ENCODE measurements at places on chromosomes 11 and 22.

DNA sequence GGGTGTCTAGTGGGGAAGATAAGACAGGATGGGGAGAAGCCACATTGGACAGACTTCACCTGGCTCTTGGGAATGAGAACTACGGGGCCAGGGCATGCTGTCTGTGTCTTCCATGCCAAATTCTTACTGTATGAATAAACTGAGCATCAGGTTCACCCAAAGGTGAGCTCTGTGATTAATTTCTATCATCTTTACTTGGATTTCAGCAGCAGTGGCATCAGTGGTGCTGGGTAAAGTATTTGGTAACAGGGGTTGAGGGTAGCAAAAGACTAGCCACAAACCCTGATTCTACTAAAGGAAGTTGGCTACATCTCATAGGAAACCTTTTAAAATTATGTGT, 38.8 kb downstream of the IRAG1 start:
- DNase-seq: no peak

DNA sequence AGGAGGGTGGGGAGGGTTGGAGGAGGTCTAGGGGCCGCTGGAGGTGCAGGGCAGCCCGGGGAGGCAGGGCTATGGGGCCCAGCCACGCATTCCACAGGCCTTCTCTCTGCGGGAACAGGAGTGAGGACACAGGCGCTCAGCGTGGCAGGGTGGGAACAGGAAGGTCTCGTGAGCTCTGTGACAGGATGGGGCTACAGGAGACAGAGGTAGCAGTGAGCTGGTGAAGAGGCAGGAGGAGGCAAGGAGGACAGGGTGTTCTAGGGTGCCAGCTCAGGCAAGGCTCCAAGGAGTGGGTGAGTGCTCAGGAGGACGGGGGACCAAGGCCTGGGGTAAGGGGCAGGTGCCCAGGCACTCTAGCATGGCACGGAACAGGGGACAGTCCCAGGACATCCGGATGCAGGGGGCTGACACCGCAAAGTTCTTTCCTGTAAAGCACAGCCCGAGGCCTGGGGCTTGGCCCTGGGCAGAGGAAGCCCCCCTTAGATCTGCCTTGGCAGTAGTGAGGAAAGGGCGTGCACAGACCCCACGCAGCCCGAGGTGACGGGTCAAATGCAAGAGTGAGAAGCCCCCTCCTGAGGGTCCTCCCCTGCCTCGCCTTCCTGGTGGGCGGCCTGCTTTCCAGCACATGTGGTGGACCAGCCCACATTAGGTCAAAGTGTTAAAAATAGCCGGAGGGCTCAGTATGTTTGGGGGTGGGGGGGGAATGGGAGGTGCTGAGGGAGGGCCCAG, 4.7 kb upstream of the NEAT1 start:
- no peak for DNase-seq

DNA sequence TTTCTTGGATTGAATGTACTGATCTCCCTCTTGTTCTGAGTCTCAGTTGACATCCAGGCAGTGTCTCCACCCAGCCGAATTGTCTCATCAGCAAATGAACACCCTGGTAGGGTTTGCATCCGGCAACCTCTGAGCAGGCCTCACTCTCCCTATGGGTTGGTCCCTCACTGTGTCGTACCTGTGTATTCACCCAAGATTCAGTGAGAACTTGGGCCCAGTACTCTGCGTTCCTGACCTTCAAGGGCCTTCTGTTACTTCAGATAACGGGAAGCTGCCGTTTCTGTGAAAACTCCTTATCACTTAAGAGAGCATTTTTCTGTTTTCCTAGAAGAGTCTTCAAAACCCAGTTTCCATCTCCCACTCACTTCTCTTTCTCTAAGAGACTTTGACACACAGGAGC, 915.6 kb downstream of the TBC1D22A start:
- DNase-seq: no peak

DNA sequence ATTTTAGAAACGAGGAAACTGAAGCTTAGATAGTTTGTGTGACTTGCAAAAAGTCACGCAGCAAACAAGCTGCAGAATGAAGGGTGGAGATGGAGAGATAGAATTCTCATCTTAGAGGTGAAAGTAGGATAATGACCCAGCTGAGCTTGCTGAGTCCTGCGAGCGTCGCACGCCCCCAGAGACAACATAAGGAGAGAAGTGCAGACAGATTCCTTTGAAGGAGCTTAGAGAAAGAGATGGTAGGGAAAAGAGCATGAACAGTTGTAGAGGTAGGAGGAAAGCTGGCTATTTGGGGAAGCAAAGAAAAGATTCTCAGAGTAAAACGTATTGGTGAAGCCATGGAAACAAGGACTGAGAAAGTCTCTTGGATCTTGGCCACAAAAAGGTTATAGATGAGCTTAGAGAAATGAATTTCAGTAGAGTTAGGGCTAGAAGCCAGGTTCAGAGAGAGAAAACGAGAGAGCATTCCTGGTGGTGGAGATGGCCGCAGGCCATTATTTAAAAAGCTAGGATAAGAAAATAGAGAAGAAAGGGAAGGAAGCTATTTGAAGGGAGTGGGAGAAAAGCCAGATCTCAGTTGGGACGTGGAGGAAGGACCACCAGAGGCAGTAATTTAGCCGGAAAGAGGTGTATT, 44.8 kb downstream of the FAM83F start:
- no peak for DNase-seq

DNA sequence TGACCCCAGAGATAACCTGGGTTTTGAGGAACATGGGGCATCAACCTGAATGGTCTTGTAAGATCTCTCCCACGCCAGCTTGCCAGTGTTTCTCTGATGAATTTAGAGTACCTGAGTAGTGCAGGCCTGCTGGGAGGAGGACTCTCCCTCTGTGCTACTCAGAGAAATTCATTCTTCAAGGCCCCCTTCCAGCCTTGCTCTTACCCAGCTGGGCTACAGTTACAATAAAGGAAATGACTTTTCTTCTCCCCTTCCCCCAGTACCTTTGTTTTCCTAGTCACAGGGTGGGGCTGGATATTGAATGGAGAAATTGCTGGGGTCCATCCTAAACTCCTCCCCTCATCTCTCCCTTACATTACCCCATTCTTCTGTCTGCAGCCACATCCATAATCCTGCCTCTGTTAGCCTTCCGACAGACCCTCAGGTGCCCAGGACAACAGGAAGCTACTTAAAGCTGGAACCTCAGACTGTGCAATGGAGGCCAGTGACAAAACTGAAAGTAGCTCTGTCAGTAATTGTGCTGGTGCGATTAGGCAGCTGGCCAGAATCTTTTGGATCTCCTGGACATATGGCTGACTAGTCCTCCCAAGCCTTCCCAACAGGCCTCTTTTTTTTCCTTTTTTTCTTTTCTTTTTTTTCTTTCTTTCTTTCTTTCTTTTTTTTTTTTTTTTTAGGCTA, 17.4 kb downstream of the LIMK2 start:
- DNase-seq: no peak

GRCh38 chr11:5092821-5093585, 23.6 kb downstream of the OR52E1 start:
- DNase-seq: no peak

GRCh38 chr22:37008365-37008764, 10.9 kb downstream of the TST start:
- DNase-seq: no peak

DNA sequence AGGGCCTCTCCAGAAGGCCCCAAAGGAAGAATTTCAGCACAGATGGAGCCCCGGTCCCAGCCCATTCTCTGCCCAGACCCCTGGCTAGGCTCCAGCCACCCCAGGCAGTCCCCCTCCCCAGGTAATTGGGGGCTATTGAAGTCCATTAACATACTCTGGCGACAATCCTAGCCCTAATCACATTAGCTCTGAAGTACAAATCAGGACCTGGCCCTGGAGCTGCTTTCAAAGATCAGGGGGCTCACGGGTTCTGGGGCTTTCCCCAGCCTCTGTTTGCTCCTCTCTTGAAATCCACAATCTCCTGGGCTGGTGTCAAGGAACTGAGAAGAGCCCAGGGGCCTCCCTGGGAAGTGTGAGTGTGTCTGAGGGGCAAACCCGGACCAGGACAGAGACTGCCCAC, 22.3 kb downstream of the FGF4 start:
- DNase-seq: no peak

- DNase-seq: peak; percentile 86
Observed at GRCh38 chr22:30286813-30287647, 2.3 kb downstream of the CASTOR1 start.

DNA sequence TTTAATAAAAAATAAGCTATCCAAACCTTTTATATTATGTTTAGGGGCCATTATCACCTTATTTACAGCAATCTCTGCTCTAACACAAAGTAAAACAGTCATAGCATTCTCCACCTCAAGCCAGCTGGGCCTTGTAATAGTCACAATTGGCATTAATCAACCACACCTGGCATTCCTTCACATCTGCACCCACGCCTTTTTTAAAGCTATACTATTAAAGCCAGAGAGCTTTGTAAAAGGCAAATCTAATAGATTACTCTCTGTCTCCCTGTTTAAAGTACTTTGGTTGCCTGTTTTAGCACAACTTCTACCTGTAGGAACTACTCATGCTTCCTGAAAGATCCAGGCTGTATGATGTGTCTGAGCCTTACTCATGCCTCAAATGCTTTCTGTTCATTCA, 113.1 kb downstream of the CSNK2A3 start:
- DNase-seq: no peak

- peak; percentile 48 for DNase-seq
Observed at GRCh38 chr11:126282361-126282735, 545 bp upstream of the TIRAP start.

DNA sequence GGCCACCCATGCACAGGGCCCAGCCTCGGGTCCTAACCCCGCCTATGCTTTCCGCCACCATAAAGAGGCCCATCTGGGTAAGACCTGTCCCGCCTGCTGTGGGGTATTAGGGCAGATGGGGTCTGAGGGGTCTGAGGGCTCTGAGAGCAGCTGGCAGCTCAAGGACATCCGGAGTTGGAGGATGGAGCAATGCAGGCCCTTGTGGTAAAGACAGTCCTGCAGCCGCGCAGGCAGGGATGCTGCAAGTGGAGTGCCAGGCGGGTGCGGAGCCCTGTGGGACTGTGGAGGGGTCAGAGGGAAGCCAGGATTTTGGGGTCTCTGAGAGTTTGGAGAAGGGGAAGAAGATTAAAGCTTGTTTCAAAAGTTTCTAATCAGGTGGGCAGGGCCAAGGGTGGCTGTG, 81.3 kb upstream of the PITPNB start:
- no peak for DNase-seq

DNA sequence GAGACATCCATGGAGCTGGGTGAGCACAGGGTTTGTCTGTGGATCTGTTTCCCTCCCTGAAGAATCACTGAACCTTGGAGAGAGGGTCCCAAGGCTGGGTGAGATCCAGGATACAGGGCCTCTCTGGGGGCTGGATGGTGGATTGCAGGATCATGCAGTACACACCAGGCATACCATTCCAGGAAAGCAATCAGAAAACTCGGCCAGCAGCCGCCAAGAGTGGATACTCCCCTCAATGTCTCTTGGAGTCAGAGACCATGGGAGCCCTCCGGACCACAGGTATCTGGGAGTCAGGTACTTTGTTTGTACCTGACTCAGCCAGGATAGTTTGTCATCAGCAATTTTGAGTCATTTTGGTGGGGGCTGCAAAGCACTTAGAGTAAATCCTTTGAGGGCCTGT, 14.6 kb upstream of the SYT13 start:
- DNase-seq: no peak

DNA sequence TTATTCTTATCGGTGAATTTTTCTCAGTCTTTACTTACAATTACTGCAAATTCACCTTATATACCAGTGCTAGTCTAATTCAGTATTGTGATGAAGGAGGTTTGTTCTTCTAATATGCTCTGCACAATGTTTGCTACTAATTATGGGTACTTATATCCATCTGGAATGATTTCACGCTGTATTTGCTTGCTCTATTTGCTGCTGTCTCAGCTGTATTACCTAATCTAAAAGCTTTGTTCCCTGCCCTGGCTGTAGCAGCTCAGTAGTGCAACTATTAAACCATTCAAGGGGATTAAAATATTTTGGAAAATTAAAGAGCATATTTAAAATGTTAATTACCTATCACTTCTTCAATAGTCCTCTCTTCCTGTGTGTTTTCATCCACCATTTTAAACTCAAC, 375.3 kb downstream of the LUZP2 start:
- DNase-seq: no peak

DNA sequence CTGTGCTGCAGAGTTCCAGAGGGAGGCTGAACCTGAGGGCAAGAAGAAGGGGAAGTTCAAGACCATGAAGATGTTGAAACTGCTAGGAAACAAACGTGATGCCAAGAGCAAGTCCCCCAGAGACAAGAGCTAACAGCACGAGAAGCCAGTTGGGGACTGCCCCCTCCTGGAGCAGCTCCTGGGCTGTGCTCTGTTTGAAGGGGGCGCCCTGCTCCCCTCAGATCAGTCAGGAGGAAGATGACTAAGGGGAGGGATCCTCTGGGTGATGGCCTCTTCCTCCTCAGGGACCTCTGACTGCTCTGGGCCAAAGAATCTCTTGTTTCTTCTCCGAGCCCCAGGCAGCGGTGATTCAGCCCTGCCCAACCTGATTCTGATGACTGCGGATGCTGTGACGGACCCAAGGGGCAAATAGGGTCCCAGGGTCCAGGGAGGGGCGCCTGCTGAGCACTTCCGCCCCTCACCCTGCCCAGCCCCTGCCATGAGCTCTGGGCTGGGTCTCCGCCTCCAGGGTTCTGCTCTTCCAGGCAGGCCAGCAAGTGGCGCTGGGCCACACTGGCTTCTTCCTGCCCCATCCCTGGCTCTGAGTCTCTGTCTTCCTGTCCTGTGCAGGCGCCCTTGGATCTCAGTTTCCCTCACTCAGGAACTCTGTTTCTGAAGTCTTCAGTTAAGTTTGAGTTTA, 12.6 kb downstream of the C22orf23 start:
- no peak for DNase-seq

DNA sequence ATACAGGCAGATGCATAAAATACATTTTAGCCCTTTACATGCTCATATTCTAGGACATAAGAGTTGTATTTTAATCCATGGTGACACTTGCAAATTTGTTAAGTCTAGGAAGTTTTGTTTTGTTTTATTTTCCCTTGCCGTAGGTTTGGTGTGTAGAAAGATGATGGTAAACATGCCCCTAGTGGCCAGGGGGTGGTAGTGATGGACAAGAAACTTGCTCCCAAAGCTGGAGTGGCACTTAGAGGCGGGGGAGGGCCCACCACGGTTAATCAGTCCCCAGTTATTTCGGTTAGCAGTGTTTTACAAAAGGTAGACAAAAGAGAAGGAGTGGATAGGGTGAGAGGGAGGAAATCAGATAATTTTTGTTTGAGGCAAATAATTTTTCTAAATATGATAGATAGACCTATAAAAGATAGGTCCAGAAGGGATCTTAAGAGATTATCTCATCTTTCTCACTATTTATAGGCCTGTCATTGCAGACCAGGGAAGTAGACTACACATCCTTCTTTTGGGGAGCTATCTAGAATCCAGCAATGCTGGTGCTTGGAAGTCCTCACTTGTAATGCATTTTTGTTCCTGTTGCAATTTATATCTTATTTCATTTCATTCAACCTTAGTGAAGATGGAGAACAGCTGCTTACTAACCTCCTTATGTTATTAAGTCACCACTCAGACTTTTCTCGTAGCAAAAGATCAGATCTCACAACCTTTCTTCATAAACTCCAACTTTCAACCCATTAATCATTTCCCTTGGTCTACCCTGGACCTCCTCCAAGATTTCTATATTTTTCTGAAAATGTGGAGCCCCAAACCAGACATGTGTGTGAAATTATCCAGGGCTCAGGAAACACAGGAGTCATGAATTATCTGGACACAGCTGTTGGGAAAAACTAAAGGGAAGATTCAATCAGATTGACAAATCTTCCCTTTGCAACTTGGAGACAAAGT, 5.9 kb upstream of the BDNF start:
- peak; percentile 59 for DNase-seq

GRCh38 chr11:119473226-119473625, 50.3 kb upstream of the THY1 start:
- no peak for DNase-seq

GRCh38 chr11:108203075-108203474, 19.4 kb downstream of the NPAT start:
- DNase-seq: no peak

Data from HEK293T (cell line).